ENCODE measurements at places on chromosomes 3 and 15. TPM values are rescaled to one million over a fixed set of nuclear protein-coding genes. Genes with fewer than 3 reads are reported as not detected.

DNA sequence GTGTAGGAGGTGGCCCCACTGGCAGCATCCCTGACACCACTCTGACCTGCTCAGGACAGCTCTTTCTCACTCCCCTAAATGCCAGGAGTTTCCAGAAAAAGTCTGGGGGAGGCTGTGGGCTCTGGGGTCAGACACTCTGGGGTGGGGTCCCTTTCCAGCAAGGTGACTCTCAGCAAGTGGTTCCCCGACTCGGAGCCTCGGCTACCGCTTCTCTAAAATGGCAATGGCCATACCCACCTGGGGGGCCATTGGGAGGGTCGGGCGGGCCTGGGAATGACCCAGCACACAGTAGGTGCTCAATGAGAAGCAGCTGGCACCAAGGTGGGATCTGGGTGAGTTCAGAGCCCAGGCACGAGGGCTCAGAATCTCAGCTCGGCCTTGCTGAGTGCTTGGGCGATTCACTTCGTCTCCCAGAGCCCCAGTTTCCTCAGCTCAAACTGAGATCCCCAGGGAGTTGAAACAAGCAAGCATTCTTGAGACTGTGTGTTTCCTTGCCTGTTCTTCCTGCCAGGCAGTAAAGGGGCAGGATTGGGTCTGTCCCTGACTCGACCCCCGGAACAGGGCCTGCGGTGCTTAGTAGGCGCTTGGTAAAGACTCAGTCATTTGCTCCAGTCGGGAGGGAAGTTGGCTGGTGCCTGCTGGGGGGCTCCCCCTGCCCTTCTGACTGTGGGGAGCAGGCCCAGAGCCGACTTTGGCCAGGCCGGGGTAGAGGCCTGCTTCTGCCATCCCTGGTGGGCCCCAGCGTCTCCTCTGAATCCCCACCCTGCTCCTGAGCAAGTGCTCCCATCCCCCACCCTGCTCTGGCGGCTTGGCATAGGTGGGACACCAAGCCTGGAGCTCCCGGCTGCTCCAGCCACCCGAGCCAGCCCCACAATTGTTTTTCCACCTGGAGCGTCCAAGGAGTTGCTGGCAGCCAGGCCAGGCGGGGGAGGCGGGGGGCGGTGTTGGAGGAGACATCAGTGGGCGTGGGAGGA, 32.9 kb upstream of the FBLN2 start:
- no peak for DNase-seq
- H3K4me3 ChIP-seq = no peak overlapping the region
- no peaks in the 10 kb centered on the region for H3K4me1 ChIP-seq
- H3K27ac ChIP-seq = no peak overlapping the region
- no peaks in the 10 kb centered on the region for H3K27me3 ChIP-seq

DNA sequence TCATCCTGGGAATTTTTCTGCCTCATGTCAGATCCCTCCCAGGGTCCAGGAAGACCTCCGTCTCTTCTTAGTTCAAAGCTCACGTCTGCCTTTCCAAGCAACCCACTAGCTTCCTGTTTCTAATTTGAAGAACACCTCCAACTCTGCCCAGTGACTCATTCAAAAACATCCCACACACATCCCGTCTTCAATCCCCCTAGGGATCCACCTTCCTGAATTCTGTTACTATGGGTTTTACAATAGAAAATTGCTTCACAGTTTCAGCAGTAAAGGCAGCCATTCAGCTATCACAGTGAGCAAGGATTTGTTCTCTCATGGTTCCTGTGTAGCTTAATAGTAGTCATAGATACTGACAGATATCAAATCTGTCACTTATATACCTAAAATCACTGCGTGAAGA, 308.3 kb upstream of the CCDC54 start:
- no peaks in the 10 kb centered on the region for H3K36me3 ChIP-seq
- H3K27ac ChIP-seq = no peak overlapping the region
- no peak for DNase-seq

TMED3 gene
- total RNA-seq = 37.9 TPM

TICRR gene
- total RNA-seq = 21.0 TPM

SNUPN gene
- total RNA-seq = 33.1 TPM

GHSR gene
- not detected for total RNA-seq

- no peak overlapping the region for H3K4me3 ChIP-seq
- no peaks in the 10 kb centered on the region for H3K36me3 ChIP-seq
- H3K27me3 ChIP-seq = peaks cover 22% of the 10 kb centered on the region
- no peak for DNase-seq
- peaks cover 44% of the 10 kb centered on the region for H3K4me1 ChIP-seq
These were observed 3.3 kb downstream of the FAM43A start for GRCh38 chr3:194688946-194689345.

LXN gene
- total RNA-seq = 3.7 TPM

GRCh38 chr3:139695426-139696313, 17.9 kb upstream of the NMNAT3 start:
- no peaks in the 10 kb centered on the region for H3K4me1 ChIP-seq
- H3K4me3 ChIP-seq = no peak overlapping the region
- H3K27me3 ChIP-seq = peaks cover 4% of the 10 kb centered on the region

GPR156 gene
- total RNA-seq = not detected

SCAANT1 gene
- not detected for total RNA-seq

GRCh38 chr3:7436542-7436941, 575.6 kb downstream of the GRM7 start:
- no peaks in the 10 kb centered on the region for H3K27me3 ChIP-seq
- no peak for DNase-seq
- H3K4me3 ChIP-seq = no peak overlapping the region
- H3K4me1 ChIP-seq = no peaks in the 10 kb centered on the region
- H3K27ac ChIP-seq = no peak overlapping the region

- no peaks in the 10 kb centered on the region for H3K36me3 ChIP-seq
- no peak for DNase-seq
- peaks cover 4% of the 10 kb centered on the region for H3K27me3 ChIP-seq
- H3K4me3 ChIP-seq = no peak overlapping the region
These were observed 92.0 kb upstream of the TRIM42 start for GRCh38 chr3:140585828-140586227.

LRRK1 gene
- 0.60 TPM for total RNA-seq

FOXB1 gene
- total RNA-seq = not detected

GRCh38 chr3:123552095-123552714, 32.6 kb downstream of the HACD2 start:
- H3K4me3 ChIP-seq = no peak overlapping the region
- no peak overlapping the region for H3K27ac ChIP-seq
- no peaks in the 10 kb centered on the region for H3K27me3 ChIP-seq
- peaks cover 36% of the 10 kb centered on the region for H3K36me3 ChIP-seq
- H3K4me1 ChIP-seq = peaks cover 4% of the 10 kb centered on the region

LSAMP gene
- not detected for total RNA-seq

- DNase-seq = no peak
- H3K4me1 ChIP-seq = no peaks in the 10 kb centered on the region
- H3K27me3 ChIP-seq = peaks cover 4% of the 10 kb centered on the region
- no peaks in the 10 kb centered on the region for H3K36me3 ChIP-seq
These were observed 305.4 kb downstream of the MEX3B start for GRCh38 chr15:81740416-81740815.

DNA sequence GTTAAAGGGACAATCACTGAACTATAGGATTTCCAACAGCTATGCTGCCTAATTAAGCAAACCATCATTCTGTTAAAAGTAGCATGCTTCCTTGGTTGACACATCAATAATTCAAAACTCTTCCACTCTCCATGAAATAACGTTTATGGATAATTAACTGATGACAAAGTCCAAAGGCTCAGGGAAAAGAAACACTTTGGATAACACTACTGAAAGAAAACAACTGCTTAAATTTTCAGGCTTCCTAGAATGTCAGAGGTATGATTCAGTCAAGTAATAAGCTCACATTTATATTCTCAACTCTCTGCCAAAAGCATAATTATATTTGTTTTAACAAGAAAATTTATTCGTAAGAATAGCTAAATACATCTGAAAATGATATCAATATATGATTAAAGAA, 49.6 kb downstream of the WDR72 start:
- H3K36me3 ChIP-seq = no peaks in the 10 kb centered on the region
- H3K27me3 ChIP-seq = peaks cover 9% of the 10 kb centered on the region
- no peak overlapping the region for H3K4me3 ChIP-seq
- H3K4me1 ChIP-seq = no peaks in the 10 kb centered on the region
- no peak overlapping the region for H3K27ac ChIP-seq

DNA sequence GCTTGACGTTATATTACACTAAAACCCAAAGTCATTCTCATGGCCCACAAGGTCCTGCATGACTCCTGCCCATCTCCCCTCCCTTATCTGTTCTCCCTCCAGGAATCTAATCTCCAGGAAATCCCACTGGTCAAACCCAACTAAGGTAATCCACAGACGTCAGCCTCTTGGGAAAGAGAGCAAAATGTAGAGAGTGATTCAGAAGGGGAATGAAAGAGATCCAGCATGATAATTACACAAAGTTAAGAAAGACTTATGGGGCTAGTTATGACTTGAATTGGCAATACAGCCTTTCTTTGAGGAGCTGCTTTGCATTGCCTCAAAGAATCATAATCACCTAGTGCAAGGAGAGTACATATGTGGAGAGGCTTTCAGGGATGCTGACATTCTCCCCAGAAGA, 137.8 kb upstream of the MYRIP start:
- no peaks in the 10 kb centered on the region for H3K36me3 ChIP-seq
- DNase-seq = no peak
- no peaks in the 10 kb centered on the region for H3K4me1 ChIP-seq
- no peak overlapping the region for H3K27ac ChIP-seq

CLDN18 gene
- total RNA-seq = not detected

RARB gene
- not detected for total RNA-seq

MYEF2 gene
- total RNA-seq = 31.7 TPM

DNA sequence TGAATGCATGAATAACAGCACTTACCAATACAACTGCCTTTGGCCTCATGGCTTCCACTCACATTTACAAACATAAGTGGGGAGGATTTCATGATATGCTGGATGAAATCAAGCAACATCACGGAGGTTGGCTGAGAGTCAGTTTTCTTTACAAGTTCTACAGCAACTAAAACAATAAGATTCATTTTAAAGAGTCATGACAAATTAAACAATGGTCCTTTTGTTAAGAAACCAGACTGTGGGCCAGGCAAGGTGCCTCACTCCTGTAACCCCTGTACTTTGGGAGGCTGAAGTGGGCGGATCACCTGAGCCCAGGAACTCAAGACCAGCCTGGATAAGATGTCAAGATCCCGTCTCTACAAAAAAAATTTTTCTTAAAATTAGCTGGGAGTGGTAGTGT, 12.4 kb downstream of the ATR start:
- H3K27me3 ChIP-seq = no peaks in the 10 kb centered on the region
- peaks cover 23% of the 10 kb centered on the region for H3K4me1 ChIP-seq
- no peak overlapping the region for H3K27ac ChIP-seq
- H3K36me3 ChIP-seq = peaks cover 39% of the 10 kb centered on the region
- H3K4me3 ChIP-seq = no peak overlapping the region
- no peak for DNase-seq

UQCC5 gene
- 13.1 TPM for total RNA-seq

RAB27A gene
- total RNA-seq = 124 TPM

GRCh38 chr15:25655207-25655948, 207.7 kb downstream of the ATP10A start:
- no peak overlapping the region for H3K4me3 ChIP-seq
- no peaks in the 10 kb centered on the region for H3K36me3 ChIP-seq
- DNase-seq = no peak
- H3K27ac ChIP-seq = no peak overlapping the region
- H3K4me1 ChIP-seq = peaks cover 3% of the 10 kb centered on the region

C2CD4B gene
- total RNA-seq = not detected

GRCh38 chr3:38397320-38397719, 50.7 kb downstream of the XYLB start:
- H3K27ac ChIP-seq = no peak overlapping the region
- H3K4me1 ChIP-seq = no peaks in the 10 kb centered on the region
- H3K36me3 ChIP-seq = peaks cover 41% of the 10 kb centered on the region
- peak; percentile 17 for DNase-seq
- no peaks in the 10 kb centered on the region for H3K27me3 ChIP-seq

- DNase-seq = no peak
- no peak within 1 kb of the TSS for H3K27ac ChIP-seq
- no peak within 1 kb of the TSS for H3K4me3 ChIP-seq
- H3K4me1 ChIP-seq = no peaks in the 10 kb centered on the region
- H3K36me3 ChIP-seq = no peaks in the 10 kb centered on the region
These were observed at the start of gene FBXO40 for GRCh38 chr3:121592856-121593702. TSS of gene FBXO40 (plus strand) at chr3:121593379. CDS start at chr3:121620576, 27,197 bp downstream.

DNA sequence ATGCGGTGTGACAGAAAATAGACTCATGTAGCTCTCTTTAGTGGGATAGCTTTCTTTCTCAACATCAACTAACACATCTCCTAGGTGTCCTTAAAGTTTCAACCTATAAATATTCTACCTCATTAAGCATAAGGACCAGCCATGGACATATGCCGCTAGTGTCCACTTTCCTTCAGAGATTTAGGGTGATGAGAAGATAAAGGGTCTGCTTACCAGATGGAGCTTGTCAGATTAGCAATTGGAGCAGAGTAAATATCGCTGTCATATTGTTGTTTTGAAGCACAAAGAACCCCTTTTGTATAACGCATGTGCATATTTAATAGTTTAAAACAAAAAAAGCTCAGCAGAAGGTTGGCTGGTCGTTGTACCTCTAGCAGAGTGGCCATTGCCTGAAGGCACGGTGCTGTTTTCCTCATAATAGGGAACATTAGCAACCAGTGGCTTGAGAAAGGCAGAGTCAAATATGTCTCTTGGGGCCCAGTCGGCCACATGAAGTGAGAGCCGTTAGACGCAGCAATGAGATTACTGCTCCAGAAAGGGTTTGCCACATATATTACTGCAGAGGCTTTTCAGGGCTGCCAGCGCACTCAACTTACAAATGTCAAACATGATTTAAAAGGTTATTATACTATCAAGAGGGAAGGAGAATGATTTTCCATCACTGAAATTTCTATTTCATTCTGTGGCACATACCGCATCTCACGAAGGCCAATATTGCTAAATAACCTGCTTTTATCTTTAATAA, 264.2 kb downstream of the ROBO2 start:
- no peak overlapping the region for H3K4me3 ChIP-seq
- no peak for DNase-seq
- H3K27me3 ChIP-seq = no peaks in the 10 kb centered on the region
- no peaks in the 10 kb centered on the region for H3K36me3 ChIP-seq
- no peaks in the 10 kb centered on the region for H3K4me1 ChIP-seq
